Colonic mucosa (tissue), 4 donors: ENCODE measurements at places on chromosomes 7 and 10. TPM values are rescaled to one million over a fixed set of nuclear protein-coding genes. Genes with fewer than 3 reads are reported as not detected.

GRCh38 chr7:127678337-127678736 lies 26.3 kb downstream of the SND1 start:
- no peak for DNase-seq

DNA sequence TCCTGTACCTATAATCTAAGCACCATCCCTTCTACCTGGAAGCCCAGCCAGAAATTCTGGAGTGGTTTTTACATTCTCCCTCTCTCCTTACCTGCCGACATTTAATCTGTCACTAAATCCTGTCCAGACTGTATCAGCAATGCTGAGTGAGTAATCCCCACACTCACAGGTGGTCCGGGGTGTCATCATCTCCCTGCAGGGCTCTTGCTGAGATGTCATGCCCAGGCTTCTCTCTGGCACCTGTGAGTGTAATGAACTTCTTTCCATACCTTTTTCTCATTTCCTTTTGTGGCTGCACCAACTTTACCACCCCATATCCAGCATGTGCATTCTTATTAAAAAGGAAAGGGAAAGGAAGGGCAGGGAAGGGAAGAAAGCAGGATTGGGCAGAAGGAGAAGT lies 355.2 kb downstream of the CCSER2 start:
- DNase-seq = no peak

GRCh38 chr10:6850452-6850851 lies 270.4 kb upstream of the PRKCQ start:
- no peak for DNase-seq

GRCh38 chr10:5817322-5818047 lies 4.3 kb upstream of the GDI2 start:
- no peak for DNase-seq

DNA sequence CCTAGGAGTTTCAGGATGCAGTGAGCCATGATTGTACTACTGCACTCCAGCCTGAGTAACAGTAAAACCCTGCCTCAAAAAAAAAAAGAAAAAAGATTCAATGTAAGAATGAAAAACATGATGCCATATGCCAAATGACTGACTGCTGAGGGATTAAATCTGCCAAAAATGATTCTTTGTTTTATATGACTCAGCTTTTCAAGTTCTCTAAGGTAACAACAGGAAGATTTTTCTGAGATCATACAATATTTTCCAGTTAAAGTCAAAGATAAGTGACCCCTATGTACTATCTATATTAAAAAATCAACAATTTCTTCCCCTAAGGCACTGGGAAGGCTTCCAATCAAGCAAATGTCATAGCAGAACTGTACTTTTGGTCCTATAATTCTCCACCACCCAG lies 271.2 kb upstream of the IMMP2L start:
- no peak for DNase-seq

- DNase-seq = no peak
Measured at GRCh38 chr7:36741866-36742265, 17.6 kb upstream of the AOAH start.

The PDE1C gene
- 2.7 TPM for total RNA-seq

The ZNF33B gene
- total RNA-seq = 25.1 TPM

DNA sequence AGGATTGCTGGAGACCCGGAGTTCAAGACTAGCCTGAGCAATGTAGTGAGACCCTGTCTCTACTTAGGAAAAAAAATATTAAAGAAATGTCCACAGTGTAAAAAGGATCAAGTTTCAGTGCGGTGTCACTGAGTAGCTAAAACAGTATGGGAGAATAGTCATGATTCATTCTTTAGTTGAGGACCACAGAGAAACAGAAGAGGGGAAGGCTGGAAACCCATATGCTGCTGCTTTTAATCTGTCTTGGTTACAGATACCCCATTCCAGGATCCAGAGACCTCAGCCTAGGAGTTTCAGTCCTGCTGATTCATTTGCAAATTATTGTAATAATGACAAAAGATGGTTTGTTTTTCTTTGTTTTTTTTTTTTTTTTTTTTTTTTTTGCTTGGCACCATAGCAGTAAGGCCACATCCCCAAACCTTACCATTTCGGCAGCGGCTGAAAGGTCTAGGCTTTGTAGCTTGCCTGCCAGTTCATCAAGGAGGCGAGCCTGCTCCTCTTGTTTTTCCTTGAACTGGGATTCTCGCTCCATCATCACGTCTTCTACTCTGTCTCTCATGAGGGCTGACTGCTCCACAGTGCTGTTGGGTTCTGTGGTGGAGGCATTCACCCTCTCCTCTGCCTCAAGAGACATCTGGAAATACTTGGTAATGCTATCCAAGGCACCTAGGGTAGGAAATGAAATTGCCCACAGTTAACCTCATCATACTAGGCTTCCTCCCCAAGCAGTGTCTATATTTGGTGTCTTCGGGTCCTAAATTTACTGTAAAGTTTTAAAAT lies 44.2 kb downstream of the DLD start:
- DNase-seq = no peak

The ABCB4 gene
- 0.30 TPM for total RNA-seq

The CNPY1 gene
- not detected for total RNA-seq

DNA sequence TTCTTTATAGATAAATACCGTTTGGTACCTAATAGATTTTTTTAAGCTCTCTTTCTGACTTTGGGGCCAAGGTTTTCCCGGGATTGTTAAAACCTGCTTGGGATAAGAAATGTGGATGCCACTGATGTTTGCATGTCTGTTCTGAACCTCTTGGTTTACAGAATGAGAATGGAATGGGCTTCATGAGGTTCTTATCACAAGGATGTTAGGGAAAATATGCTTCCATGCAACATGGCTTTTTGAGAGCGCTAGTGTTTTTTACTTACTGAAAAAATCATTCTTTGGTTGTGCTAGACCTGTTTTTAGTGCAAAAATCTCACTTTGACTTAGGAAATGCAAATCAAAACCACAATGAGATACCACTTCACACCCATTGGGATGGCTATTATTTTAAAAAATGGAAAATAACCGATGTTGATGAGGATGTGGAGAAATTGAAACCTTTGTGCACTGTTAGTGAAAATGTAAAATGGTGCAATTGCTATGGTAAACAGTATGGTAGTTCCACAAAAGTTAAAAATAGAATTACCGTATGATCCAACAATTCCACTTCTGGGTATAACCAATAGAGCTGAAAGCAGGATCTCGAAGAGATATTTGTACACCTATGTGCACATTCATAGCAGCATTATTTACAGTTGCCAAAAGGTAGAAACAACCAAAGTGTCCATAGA lies 38.9 kb downstream of the TSPAN14 start:
- no peak for DNase-seq

GRCh38 chr10:124698545-124699469 lies 45.4 kb downstream of the FAM53B start:
- no peak for DNase-seq

DNA sequence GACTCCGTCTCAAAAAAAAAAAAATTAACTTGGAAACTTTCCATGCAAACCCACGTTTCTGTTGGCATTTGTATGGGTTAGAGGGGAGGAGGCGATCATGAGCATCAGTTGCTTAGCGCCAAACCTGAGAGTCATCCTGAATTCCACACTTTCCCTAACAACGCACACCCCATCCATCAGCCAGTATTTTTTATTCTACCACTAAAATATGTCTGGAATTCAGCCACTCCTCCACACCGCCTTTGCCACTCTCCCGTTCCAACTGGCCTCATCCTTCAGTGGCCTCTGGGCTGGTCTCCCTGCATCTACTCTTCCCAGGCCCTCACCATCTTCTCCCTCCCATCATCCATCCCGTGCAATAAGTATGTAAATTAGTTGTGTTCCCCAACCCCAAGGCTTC lies 4.7 kb upstream of the LMBR1 start:
- no peak for DNase-seq

GRCh38 chr10:9331583-9332008 lies 1277.1 kb downstream of the GATA3 start:
- DNase-seq = no peak

- DNase-seq = peak; percentile 8
Measured at GRCh38 chr10:42997849-42998165, 79.1 kb upstream of the RET start.

The FFAR4 gene
- total RNA-seq = 44.2 TPM

DNA sequence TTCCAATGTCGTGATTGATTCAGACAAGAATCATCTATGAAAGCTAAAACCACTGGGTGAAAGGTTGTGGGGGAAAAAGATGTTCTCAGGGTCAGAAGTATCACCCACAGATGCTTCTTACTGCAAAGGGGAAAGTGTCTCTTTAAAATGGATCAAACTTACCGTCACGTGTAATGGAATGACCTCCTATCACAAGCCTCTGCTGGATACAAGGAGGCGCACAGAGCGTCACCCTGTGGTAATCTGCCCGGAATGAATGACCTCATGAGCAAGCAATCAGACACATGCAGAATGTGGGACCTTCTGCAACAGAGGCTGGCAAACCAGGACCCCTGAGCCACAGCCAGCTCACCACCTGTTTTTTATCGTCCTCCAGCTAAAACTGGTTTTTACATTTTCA lies 33.0 kb downstream of the WIPF3 start:
- no peak for DNase-seq

- no peak for DNase-seq
Measured at GRCh38 chr10:63738410-63738809, 217.2 kb downstream of the REEP3 start.

GRCh38 chr7:150919160-150919559 lies 59.0 kb downstream of the KCNH2 start:
- DNase-seq = no peak

DNA sequence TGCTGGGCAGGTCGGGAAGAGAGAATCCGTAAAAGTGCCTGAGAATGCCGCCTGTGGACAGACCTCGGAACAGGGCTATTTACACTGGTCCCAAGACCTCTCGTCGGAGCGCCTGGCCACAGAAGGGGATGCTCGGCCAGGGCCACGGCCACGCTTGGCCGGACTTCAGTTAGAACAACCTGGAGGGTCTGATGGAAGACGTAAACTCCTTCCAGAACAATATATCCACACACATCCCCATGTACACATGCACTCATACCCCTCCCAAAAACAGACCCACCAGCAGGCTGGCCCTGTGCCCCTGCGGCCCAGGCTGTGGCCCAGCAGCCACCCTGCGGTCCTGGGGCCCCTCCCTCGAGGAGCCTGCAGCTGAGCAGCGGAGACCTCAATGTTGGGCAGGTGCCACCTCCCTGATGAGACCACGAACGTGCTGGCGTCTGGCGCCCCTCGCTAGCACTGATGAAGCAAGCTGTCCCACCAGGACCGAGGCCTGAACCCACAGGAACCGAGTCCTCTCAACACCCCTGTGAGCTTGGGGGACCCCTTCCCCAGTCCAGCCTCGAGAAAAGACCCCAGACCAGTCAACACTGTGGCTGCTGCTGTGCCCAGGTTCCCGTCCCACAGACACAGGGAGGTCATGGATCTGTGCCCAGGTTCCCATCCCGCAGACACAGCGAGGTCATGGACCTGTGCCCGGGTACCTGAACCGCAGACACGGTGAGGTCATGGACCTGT lies 8.9 kb downstream of the CFAP46 start:
- DNase-seq = no peak

DNA sequence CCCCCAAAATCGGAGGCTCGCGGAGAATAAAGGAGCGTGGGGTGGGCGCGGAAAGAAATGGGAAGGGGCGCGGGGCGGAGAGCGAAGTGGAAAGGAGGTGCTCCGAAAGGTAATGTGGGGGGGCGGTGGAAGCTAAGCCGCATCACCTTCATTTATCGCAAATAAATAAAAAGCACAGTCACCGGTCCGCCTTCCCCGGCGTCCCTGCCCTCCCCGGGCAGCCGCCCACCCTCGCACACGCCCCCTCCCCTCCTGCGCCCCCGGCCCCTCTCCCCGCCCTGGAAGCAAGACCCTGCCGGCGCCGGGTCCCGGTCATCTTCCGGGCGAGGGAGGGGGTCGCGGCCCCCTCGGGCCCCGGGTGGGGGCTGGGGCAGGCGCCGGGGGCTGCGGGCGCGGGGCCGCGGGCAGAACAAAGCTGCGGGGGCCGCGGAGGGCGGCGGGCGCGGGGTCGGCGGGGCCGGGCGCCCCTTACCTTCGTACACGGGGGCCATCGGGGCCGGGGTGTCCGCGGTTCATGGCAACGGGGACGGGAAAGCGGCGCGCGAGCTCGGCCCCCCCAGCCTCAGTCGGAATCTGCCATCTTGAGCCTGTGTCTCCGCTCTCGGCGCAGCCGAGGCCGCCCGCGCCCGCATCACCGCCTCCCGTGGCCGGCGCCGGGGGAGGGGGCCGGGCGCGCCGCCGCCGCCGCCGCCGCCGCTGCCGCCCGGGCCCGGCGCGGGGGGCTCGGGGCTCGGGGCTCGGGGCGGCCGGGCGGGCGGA lies 486 bp downstream of the HIPK2 start:
- DNase-seq = peak; percentile 42

DNA sequence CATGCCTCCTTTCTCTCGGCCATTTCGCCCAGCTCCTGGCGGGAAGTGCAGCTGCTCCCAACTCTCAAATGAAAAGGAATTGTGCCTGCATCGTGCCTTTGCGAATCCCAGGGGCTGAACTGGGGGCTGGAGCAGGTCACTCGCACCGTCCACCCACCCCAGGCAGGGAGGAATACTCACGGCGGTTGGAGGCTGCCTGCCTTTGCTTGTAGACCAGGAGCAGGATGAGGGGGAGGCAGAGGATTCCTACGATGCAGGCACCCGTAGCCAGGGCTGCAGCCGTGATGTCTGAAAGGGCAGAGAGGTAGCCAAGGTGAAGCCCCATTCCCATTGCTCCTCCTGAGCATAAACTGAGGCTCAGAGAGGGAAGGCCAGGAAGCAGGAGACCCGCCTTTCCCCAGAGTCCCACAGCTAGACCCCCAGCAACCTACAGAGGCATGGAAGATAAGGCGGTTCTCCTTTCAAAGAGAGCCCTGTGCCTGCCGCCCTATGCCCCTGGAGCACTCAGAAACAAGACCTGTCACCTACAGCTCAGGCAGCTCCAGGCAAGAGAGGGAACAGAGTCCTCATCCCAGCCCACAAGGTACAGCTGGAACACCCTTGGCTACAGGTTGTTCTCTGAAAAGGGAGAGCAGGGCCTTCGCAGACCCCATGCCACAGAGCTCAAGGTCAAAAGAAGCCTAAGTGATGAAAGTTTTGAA lies 18.0 kb downstream of the VSIR start:
- DNase-seq = no peak

DNA sequence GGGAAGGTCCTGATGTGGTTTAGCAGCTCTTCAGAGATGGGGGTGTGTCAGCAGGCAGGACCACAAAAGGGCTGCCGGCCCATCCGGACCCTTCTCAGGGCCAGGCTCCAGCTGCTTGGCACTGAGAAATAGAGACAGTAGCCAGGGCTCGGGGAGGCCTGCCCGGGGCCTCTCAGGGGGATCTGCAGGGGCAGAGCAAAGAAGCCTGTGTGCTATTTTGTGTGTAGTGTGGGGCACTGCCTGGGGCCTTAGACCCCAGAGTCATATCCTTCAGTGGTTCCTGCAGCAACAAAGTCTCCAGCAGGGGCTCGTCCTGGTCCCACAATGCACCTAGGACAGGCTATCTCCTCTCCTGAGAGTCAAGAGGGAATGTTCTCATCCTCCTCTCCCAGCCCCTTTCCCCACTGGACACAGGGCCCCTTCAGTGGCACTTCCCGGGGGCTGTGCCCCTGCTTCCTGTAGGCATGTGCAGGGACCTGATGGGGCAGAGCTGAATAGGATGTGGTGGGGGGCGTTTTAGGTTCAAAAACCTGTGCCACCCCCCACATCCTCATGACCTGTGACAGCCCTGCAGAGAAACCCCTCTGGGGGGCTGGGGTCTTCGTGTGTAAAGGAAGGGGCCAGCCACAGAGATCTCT lies 159.5 kb upstream of the RHEB start:
- no peak for DNase-seq

- DNase-seq = no peak
Measured at GRCh38 chr10:129820451-129820850, 143.6 kb downstream of the EBF3 start.

GRCh38 chr7:154861589-154861988 lies 141.3 kb downstream of the PAXIP1 start:
- no peak for DNase-seq
